Activated gamma-delta T cell treated with Interleukin-2 at 50 U/mL for 16 hours (primary cell): ENCODE measurements at places on chromosomes 12 and 14.

GRCh38 chr14:25090716-25091454, 40.9 kb upstream of the STXBP6 start:
- no peak for DNase-seq

DNA sequence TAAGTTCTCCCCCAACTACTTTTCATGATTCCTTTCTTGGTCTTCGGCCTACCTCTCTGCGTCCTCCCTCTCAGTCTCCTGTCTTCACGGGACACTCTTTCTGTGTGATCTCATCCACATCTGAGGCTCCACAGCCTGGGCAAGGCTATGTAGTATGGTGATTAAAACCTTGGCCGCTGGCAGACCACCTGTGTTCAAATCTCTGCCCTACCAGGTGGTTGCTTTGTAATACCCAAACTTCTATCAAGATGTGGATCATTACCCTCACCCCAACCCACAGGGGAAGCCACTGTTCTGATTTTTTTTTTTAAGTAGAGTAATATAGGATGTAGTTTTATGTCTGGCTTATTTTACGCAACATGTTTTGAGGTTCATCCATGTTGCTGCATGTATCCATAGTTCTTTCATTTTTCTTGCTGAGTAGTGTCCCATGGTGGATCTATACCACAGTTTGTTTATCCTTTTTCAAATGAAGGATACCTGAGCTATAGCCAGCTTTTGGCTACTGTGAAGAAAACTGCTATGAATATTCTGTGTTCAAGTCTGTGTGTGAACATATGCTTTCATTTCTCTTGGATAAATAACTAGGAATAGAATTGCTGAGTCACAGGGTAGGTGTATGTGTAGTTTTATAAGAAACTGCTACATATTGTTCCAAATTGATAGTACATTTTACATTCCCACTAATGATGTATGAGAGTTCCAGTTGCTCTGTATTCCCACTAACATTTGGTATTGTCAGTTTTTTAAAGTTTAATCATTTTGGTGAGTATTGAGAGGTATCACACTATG, 8.3 kb upstream of the STAT6 start:
- DNase-seq, result no peak

DNA sequence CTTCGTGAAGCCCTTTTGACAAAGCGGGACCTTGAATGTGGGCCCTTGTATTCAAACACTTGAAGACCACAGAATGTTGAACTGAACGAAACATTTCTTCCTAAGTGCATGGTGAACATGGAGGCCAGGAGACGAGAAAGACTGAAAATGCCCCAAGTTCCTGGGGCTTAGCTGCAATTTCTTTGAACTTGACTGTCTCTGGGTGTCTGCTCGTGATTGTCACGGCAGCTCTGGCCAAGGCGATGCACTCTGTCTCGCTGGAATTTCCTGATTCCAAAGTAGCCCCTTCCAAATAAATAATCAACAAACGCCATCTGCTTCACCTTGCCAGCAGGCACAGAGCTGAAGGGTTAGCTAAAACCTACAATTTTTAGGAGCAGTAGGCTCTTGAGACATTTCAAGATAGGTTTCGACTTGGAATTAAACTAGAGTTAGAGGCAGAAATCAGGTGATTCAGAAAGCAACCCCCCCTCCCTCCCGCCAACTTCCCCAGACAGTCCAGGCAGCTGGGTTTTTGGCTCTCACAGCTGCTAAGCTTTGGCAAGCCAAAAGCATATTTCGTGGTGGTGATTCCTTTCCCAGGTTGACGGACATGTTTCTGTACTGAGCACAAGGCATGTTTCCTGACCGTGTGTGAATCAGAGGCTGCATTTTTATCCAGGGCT, 13.5 kb upstream of the IRF2BPL start:
- DNase-seq, result no peak

DNA sequence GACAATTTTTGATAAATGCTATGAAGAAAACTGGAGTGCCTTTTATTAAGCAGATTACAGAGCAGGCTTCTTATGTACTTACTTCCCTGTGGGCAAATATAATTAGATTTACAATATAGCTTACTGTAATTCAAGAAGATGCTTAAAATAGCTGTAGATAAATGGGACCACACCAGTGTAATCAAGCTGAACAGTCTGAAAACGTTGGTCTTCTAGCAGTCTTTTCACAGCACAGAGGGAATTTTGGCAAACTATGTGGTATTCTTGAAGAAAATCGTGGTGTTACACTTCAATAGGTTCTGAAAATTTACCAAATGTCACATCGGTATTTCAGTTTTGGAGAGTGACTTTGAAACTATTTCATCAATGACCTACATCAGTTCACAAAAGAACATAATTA, 47.7 kb downstream of the SLC16A7 start:
- no peak for DNase-seq

GRCh38 chr14:94152676-94153075, 21.4 kb upstream of the PPP4R4 start:
- no peak for DNase-seq

- no peak for DNase-seq
Observed at GRCh38 chr12:80679346-80680131, 27.9 kb upstream of the MYF6 start.

DNA sequence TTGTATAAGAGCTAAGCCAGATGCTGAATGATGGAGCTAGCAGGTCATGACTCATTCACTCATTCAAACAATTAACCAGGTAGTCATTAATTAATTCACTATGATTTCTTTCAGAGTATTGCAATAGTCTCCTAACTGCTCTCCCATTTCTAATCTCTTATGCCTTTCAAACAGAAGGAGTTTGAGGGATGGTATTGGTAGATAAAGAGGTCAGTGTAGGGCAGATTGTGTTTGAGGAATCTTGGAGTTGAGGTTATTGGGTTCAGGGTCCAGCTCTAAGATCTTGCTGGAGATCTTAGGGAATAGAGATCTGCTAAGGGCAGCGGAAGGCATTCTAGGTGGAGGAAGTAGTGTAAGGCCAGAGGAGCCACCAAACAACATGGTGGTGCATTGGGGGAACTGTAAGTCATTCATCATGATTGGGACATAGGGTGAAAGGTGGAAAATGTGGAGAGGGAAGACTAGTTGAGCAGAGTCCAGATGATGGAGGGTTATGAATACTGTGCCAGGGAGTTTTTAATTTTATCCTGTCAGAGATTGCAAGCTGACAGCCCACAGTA, 11.7 kb downstream of the DGKA start:
- DNase-seq, result no peak

- no peak for DNase-seq
Observed at GRCh38 chr14:103770902-103771301, 55.3 kb downstream of the ZFYVE21 start.
